Stimulated activated CD4-positive, alpha-beta T cell treated with anti-CD3 and anti-CD28 coated beads, Interleukin-15, amount 100 ng/mL, for 1 hour (primary cell): ENCODE measurements at places on chromosomes 1 and 21.

DNA sequence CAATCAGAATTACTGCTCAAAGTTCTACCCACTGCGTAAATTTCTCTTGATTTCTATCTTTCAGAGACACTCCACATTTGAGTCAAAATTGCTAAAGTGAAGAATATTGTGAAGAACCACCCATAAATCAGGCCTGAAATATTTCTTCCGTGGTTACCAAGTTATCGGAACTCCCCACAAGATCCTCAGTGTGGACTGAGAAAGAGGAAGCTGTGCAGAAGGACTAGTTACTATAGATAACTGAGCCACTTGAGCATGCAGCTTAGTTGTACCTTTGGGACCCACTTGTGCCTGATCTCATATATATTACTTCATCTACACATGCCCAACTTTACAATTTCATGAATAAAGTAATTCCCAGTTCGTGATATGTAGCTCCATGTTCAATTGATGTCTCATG is 18.4 kb downstream of the RWDD3 start:
- DNase-seq = no peak

DNA sequence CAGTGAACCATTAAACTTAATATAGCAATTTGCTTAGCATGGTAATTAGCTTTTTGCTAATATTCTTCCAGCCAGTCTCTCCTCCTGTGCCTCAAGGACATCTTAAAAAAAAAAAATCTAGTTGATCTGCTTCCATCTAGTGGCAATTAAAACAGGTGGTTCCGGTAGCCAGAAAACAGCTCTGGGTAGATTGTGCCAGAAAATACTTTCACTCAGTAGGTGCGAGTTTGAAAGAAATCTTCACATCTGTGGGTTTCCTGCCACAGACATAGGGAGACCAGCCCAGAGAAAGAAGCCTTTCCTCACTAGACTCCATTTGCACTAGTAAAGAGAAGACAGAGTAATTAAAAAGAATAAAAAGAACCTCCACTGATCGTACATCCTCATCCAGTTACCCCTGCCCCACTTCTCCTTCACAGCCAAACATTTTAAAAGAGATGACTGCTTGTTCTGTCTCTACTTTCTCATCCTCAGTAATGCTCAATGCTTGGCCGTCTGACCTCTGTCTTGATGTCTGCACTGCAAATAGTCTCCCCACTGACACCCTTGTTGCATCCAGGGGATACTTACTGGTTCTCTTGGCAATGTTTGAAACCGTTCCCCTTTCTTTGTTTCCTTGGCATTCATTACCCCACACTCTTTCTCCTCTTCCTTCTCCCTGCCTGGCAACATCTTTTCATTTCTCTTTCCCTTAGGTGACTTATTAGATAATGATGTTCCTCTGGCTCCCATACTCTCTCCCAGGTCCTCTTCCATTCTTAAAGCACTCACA is 16.9 kb downstream of the SELL start:
- DNase-seq = no peak

- no peak for DNase-seq
Observed at GRCh38 chr1:87215592-87215991, 113.1 kb upstream of the LMO4 start.

- no peak for DNase-seq
Observed at GRCh38 chr1:160767395-160768294, 28.3 kb upstream of the LY9 start.

DNA sequence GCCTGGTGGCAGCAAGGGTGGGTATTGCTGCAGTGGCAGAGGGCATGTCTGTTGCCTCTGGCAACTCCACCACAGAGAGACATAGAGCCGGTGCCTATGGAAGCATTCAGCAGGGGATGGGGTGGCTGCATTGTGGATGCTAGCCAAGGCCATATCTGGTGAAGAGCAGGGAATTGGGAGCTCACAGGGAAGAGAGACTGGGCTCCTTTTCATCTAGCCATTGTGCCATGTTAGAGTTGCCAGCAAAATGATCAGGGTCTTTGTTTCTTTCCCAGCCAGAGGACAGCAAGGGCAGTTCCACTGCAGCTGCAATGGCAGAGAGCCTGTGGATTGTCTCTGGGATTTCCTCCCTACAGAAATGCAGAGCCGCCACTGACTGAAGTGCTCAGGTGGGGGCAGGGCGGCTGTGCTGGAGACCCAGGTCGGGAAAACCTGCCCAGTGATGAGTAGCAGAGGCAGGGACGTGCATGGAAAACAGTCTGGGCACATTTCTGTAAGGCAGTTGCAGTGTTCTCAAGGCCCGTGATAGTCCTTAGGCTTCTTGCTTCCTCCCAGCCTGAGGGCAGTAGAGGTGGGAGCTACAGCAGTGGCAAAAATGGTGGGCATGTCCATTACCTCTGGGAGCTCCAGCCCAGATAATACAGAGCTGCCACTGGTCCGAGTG is 40.2 kb upstream of the CYP4X1 start:
- DNase-seq = no peak
